ENCODE measurements at places on chromosomes 2 and 18. TPM values are rescaled to one million over a fixed set of nuclear protein-coding genes. Genes with fewer than 3 reads are reported as not detected.

The MAL gene
- total RNA-seq, result not detected

The RNF125 gene
- total RNA-seq, result 0.65 TPM

The REG3A gene
- not detected for total RNA-seq

The PNKD gene
- total RNA-seq, result 27.2 TPM

The CCNYL1 gene
- total RNA-seq, result 24.6 TPM

The POLR1A gene
- 29.4 TPM for total RNA-seq

The SETBP1 gene
- total RNA-seq, result 15.0 TPM

The CYP27A1 gene
- 10.5 TPM for total RNA-seq

The MZT2B gene
- total RNA-seq, result 90.5 TPM

The GDF7 gene
- not detected for total RNA-seq

The MYL1 gene
- not detected for total RNA-seq

The KYNU gene
- total RNA-seq, result 1.3 TPM

The ALLC gene
- total RNA-seq, result not detected

The STAM2 gene
- 62.0 TPM for total RNA-seq

All from fibroblast of the aortic adventitia (primary cell).